ENCODE measurements at places on chromosomes 13 and 19.

DNA sequence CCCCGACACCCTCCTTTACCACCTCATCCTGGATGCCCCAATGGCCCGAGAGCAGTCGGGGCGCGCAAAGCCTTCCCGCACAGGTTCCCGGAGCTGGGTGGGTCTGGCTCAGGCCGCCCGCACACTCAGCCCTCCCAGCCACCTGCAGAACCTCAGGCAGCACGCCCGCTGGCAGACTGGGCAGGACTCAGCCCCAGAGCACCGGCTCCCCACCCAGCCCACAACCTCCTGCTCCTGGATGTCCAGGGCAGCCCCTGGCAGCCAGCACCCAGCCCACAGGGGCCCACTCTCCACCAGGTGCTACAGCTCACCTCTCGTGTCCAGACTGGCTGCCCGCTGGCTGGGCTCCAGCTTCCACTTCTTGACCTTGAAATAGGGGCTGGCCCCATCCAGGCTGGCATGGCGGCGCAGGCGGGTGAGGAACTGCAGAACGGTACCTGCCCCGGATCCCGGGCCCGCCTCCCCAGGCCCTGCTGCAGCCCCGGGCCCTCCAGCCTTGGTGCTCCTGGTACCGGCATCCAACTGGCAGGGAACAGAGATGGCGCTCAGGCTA, 4.6 kb downstream of the CBARP start:
- DNase-seq: no peak

- no peak for DNase-seq
These were observed 13.2 kb upstream of the LATS2 start for GRCh38 chr13:21074546-21074945.

GRCh38 chr13:98632961-98633360, 56.1 kb upstream of the STK24 start:
- DNase-seq: no peak

DNA sequence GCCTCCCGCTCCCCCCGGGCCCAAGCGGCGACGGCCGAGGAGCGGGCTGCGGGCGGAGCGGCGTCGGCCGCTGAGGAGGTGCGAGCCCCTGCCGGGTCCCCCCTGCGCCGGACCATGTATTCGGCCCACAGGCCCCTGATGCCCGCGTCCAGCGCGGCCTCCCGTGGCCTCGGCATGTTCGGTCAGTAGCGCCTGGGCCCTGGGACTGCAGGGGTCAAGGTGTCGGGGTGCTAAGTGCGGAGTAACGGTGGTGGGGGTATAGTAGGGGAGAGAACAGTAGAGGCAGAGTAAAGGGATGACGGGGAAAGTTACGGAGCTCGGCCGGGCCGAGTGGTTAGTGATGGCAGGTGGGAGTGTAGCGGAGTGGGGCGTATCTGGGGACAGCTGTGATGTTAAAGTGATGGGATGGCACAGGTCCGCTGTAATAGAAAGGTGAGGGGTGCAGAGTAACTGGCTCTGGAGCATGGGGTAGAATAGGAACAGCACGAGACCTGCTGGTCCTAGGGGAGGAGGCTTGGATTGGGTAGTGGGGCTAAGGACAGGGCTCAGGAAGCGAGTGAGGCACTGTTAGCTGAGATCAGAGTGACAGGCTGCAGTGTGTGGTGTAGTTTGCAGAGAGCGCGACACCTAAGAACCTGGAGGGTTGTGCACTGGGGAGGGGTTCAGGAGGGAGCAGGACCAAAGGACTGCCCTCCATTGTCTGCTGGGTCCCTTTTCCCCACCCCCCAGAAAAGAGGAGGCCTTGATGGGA, 15.7 kb downstream of the CIC start:
- no peak for DNase-seq

DNA sequence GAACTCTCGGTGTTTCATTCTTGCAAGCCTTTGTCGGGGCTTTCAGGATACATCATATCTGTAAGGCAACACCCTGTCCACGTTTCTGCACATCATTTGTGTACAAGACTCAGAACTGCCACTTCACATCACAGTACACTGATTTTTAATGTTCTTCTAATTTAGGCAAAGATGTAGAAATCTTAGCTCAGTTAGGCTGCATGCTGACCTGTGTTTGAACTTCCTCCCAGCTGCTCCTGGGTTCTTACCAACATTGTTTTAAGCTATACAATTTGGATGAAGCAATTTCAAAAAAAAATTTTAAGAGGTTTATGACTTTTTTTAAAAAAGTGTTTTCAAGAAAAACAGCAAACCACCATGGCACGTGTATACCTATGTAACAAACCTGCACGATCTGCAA, 1047.9 kb upstream of the SLC10A2 start:
- no peak for DNase-seq

- DNase-seq: no peak
These were observed 523.5 kb upstream of the MIR17HG start for GRCh38 chr13:90824032-90824431.

DNA sequence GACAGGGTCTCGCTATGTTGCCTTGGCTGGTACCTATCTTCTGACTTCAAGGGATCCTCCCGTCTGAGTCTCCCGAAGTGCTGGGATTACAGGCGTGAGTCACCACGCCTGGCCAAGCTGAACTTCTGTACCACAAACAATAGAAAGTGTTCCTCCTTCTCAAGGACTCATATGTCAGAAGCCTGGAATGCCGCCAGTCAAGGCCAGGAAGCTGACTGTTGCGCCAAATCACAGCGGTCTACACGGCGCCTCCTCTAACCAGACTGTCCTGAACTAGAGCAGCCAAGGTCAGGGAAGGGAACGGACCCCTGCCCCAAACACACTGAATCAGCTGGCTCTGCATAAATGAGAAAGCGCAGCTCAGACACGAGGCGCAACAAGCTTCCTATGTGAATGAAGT, 14.6 kb downstream of the RAB20 start:
- DNase-seq: no peak

DNA sequence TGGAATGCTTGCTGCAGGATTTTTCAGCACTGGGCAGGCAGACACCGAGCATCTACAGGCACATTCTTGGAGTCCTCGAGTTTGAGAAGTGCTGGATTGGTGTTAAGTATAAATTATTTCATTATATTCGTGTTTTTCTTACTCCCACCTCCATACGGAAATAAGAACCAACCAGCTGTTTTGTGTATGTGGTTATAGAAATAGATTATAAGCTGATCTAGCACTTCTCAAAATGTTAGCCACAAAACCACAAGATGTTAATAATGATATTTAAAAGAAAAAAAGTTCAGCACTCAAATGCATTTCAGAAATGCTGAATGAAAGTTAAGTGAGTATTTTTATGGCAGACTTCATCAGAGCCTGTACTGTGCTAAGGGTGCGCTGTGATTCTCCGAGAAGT, 24.0 kb upstream of the TEX29 start:
- DNase-seq: no peak

DNA sequence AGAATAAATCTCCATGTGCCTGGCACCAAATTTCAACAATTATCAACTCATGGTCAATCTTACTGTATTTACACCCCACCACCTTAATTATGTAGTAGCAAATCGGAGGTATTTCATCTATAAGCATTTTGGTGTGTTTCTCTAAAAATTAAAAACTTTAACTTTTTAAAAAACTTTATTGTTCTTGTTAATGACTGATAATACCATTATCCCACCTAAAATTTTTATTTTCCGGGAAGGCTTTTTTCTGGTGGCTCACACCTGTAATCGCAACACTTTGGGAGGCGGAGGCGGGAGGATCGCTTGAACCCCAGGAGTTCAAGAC, 453 bp upstream of the PDCD2L start:
- no peak for DNase-seq

GRCh38 chr19:48836089-48837017, at the start of gene HSD17B14:
TSS of gene HSD17B14 (minus strand) at chr19:48836491. CDS start at chr19:48836411, 80 bp downstream.
- DNase-seq: no peak

DNA sequence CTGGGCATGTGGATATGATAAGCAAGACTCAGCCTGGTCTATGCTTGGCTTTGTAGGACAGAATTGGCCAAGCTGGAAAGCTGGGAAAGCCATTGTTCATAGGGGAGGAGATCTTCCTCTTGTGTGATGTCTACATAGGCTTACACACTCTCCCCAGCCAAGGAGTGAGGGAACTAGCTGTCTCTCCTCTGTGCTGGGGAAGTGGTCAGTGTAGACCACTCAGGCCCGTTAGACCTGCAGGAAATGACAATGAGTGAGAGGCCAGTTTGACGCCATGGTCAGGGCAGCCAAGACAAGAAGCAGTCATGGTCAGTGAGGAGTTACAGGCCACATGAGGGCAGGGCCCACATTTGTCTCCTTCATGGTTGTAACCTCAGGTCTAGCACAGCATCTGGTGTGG, 159.1 kb upstream of the KL start:
- no peak for DNase-seq

DNA sequence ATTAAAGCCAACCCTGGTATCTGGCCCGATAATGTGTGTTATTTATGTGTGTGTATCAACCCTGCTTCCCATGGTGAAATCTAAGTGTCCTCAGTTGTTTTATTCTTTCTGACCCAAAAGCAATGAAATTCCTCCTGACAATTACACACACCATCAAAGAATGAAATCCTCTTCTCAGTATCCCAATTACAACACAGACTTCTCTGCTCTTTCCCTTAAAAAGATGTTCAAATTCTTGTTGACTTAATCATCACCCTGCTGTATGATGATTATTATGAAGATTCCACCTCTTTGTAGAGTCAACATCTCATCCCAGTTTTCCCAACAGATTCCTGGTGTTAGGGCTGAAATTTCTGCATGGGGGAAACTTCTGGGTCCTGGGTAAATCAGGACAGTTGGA, 8.9 kb upstream of the TRPC4 start:
- DNase-seq: no peak

GRCh38 chr19:41617941-41618730, 8.7 kb downstream of the CEACAM4 start:
- DNase-seq: no peak

DNA sequence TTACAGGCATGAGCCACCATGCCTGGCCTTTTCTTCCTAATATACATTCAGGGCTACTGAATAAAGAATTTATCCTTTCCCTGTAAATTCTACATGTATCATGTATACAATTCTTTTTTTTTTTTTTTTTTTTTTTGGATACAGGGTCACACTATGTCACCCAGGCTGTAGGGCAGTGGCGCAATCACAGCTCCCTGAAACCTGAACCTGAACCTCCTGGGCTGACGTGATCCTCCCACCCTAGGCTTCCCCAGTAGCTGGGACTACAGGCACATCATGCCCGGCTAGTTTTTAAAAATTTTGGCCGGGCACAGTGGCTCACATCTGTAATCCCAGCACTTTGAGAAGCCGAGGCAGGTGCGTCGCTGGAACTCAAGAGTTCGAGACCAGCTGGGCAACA, 6.5 kb upstream of the SLC44A2 start:
- no peak for DNase-seq

DNA sequence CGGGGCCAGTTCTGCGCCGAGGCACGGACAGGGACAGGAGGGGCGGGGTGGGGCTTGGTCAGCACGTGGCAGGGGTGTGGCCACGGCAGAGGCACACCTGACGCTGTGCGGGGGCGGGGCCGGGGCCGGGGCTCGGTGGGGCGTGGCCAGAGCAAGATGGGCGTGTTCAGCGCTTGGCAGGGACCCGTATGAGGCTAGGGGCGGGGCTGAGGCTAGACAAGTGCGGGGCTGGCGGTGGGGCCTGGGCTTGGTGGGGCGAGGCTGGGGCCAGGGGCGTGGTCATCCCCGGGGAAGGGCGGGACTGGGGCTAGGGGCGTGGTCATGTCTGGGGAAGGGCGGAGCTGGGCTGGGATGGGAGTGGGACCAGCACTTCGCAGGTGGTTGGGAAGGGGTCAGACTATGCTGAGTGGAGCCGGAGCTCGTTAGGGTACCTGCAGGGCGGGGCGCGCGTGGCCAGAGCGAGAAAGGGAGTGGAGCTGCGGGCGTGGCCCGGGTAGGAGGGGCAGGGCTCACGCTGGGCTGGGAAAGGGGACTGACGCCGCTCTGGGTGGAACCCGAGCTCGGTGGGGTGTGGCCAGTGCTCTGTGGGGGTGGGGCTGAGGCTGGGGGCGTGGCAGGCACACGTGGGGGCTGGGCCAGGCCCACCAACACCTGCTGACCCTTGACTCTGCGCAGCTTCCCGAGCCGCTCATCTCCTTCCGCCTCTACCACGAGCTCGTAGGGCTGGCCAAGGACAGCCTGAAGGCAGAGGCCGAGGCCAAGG, 12.8 kb downstream of the POLR2E start:
- peak; percentile 89 for DNase-seq

- no peak for DNase-seq
These were observed 177.3 kb upstream of the ZNF507 start for GRCh38 chr19:32168111-32168510.

DNA sequence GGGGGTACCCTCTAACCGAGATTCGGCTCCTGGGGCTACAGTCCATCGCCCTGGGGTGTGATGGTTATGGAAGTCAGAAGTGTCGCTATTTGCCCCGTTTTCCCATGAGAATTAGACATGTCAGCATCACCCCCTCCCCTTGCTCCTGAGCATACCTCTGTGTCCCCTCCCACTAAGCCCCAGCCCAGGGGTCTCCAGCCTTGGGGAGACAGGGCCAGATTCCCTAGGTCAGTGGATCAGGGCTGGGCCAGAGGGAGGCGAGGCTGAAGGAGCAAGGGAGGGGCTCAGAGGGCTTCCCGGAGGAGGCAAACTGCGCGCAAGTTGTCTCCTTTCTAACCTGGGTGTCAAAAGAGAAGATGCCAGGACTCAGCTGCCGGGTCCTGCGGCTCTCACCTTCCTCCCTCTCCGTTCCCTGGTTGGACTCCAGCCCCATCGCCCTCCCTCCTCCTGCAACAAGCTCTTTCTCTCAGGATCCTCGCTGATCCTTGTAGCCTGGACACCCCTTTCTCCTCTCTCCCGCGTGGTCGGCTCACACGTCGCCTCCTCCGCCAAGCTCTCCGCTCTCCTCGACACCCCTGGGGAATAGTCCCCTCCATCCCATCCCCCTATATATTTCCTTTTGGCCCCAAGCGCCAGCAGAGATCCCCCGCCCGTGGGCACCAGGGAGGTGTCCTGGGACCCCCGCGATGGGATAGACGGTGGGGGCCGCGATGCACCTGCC, 459 bp upstream of the TMEM59L start:
- no peak for DNase-seq

GRCh38 chr19:2294687-2295335, 12.8 kb upstream of the PEAK3 start:
- no peak for DNase-seq

GRCh38 chr19:3266792-3267514, 42.5 kb downstream of the CELF5 start:
- DNase-seq: no peak

DNA sequence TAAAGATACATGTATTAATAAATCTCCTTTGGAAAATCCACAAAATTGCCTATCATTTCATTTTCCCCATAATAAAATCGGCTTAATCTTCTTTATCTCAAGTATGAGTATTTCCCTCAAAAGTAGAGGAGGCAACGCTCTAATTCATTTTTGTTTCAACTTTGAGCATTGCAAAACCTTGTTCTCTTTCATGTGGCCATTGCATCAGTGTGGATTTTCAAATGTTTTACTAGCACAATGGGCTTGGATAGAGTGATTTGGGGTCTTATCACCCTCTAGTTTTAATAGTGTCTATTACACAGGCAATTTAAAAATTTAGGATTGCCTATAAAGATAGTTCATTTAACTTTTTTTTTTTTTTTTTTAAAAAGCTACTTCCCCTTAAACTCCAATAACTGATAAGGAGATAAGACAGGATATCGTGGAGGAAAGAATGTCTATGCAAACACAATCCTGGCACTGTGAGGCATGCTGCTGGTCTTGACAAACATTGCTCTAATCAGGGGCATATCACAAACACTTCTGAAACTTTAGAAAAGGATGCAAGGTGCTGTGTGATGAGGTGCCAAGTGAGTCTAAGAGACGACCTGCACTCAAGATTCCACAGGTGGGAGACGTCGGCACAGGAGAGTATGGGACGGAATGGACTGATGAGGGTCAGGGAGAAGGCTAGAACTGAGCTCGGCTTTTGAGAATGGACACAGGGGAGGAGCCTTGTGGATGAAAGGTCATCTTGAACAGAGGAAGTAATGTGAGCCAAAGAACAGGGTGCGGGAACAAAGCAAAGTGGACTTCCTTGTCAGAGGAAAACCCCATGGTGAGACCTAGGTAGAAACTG, 199.7 kb downstream of the IRS2 start:
- DNase-seq: no peak
